ENCODE measurements at places on chromosomes 6 and 20.

DNA sequence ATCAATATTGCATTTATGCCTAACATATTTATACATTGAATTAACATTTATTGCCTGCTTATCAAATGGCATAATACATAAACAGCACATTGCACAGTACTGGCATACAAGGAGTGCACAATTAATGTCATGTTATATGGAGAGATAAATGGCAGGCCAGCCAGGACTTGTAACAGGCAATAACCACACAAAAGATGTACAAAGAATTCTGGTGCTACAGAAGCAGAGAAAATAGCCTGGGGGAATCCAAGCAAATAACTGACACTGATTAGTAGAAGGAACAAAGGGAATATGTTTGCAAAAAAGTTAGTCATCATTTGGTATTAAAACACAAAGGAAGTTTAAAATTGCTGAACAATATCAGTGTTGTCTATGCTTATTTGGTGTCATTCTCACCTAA is 27.3 kb downstream of the COL21A1 start:
- no peak for DNase-seq

GRCh38 chr6:127586372-127586771 is 9.4 kb downstream of the C6orf58 start:
- no peak for DNase-seq

DNA sequence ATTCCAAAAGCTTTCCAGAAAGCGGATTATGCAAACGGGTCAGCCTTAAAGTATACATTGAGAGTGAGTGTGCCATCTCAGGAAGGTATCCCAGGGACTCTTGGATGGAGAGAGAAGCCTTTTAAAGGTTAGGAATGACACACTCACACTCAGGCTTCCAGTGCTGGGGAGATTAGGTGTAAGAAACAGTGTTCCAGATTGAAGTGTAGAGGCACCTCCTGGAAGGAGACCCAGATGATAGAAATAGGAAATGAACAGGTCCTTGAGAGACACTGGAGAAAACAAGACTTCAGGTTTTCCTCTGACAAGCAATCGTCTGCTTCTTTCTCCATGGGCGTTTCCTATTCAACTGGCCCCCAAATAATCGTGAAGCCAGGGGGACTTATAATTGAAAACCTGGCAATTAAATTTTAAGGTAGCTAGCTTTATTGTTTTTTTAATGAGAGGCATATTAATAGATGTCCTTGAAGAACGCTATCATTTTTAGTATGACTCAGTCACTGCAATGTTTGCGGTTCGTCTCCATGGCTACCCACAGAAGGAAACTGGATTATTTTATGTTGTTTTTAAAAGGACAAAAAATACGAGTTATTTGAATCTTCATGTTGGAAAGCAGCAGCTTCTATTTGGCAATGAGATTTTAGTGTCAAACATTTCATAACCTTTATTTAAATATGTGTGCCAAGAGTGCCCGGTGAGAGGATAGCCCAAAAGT is 85.3 kb downstream of the TRMT6 start:
- DNase-seq = no peak

DNA sequence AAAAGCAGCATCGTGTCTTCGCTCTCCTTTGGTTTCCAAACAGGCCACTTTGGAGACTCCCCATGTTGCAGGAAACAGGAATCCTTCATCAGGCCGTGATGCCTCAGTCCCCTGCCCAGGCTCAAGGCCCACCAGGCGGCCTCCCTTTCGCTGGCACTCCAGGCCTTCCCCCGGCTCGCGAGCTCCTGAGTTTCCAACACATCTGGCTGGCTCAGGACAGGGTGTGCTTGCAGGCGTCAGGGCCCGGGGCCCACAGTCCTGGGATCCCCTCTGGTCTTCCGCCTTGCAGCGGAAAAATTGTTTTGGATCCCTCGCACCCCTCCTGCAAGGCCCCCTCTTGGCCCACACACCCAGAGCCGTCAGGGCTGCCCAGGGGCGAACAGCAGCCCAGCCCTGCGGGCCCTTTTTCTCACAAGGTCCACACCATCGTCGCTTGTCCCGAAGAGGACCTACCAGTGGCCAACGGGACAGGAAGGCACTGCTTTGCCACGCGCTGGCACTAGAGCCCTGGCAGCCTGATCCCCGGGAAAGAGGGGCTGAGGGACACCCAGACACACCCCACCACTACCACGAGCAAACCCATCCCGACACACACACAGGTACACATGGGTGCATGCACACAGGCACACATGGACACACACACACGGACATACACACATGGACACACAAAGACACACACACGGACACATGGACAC is 1930.9 kb upstream of the DEFB115 start:
- DNase-seq = no peak

DNA sequence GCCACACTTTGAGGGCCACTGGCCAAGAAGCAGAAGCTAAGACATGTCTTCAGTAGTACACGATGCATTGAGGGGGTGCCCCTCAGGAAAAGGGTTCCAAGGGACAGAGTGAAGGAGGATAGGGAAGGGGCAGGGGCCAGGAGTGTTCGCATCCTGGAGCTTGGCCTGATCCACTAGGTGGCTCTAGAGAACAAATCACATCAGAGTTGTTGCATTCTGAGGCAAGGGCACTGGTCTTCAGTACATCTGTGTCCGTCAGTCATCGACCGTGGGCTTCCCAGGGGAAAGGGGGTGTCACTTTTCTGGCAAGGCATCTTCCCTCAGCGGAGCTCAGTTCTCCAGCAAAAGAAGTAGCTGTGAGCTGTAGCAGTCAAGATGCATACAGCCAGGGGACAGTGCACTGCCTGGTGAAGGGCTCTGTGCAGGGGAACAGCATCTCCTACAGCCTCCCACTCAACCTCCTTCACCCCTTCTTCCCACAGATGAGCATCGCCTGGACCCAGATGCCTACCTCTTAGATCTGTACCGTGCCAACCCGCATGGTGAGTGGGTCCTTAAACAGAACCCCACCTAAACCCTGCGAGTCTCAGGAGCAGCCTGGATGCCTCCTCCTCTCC is 47.8 kb downstream of the ARHGAP40 start:
- peak; percentile 68 for DNase-seq

GRCh38 chr6:106799031-106799894 is 169.9 kb downstream of the QRSL1 start:
- DNase-seq = no peak

DNA sequence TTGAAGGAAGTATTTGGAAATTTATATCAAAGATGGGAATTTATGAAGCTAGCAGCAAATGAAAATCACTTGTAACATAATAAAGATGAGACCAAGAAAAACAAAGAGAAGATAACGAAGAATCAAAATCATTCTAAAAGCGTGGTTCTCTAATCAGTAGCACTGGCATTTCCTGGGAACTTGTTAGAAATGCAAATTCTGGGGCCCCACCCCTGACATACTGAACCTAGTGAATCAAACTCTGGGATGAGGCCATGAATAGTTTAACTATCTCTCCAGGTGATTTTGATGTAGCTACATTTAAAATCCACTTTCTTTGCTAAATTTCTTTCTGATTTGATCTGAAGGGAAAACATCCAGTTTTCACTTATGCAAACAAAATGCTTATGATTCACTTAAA is 1075.6 kb downstream of the HACE1 start:
- DNase-seq = no peak

- no peak for DNase-seq
Observed at GRCh38 chr6:10463491-10464481, 48.9 kb upstream of the TFAP2A start.

- no peak for DNase-seq
Observed at GRCh38 chr6:13355043-13355945, 27.0 kb upstream of the TBC1D7 start.

DNA sequence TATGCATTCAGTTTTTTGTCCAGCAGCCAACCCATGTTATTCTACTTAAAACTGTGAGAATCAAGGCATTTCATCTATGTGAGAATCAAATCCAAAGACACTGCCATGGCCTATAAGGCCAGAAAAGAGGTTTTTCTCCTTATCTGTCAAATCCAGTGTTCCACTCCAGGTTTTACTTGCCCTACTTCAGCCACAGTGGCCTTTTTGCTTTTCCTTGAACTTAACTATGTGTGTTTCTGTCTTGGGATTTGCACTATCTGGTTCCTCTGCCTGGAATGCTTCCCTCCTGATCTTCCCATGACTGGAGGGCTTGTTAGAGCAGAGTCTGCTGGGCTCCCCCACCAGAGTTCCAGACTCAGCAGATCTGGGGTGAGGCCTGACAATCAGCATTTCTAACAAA is 113.1 kb upstream of the DOK5 start:
- no peak for DNase-seq

DNA sequence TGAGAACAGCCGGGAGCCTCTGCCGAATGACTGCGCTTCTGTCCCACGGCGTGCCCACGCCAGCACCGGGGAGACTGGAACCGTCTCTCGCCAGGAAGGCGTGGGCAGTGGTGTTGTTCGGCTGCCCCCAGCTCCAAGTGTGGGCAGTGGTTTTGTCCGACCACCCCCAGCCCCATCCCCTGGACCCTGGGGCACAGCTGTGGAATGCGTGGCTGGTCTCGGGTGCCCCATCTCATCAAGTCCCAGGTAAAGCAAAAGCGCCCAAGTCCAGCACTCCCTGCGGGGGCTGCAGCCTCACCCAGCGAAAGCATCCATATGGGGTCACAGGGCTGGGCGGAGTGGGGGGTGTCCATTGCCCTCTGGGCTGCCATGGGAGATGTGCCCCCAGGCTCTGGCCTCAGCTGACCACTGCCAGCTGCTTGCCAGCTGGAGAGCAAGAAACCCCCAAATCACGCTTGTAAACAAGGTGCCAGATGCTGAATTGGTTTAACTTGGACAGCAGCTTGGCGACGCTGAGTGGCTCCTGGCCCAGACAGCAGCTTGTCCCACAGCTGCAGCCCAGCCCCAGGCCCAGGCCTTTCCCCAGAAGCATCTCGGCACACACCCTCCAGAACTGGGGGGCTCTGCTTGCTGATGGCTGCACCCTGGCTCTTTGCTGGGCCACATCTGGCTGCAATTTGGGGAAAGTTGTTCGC is 4.5 kb downstream of the CABLES2 start:
- no peak for DNase-seq

DNA sequence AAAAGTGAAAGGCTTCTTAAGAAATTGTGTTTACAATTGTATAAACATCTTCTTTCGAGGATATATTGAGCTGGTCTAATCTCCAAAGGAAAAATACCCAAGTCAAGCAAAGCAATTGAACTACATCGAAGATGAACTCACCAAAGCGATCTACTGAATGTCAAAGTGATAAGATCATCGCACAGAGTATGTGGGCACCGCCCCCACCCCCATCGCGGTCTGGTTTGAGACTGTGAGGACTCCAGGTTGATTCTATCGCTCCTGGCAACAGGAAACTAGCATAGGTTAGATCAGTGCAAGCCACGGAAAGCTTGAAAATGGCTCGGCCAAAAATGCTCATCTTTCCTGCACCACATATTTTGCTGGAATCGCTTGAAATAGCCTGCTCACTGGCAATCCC is 133.2 kb upstream of the RPS6KA2 start:
- no peak for DNase-seq

- DNase-seq = no peak
Observed at GRCh38 chr6:25655723-25656122, 3.7 kb downstream of the SCGN start.

GRCh38 chr6:150881911-150882481 is 16.5 kb downstream of the MTHFD1L start:
- no peak for DNase-seq

DNA sequence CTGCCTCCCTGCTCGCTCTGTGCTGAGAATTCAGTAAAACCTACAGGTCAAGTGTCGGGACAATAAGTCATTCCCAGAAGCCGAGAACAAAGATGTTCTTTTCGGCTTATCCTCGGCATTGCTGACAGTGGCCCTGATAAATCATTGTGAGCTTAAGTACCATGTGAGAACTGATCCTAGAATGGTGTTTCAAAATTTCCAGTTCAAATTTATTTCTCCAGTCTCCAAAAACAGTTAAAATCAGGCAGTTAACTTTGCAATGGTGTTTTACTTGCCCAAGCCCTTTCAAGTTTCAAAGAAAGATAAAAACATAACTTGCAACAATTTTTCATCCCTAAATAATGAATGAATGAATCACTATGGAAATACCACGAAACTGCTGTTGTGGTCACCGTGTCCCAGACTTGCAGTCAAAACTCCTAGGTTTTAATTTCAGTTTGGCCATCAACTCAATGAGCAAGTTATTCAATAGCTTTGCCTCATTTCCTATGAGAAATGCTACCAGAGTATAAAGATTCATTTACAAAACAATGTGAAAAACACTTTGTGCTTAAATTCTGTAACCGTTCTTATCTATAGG is 4.3 kb downstream of the ATP5F1E start:
- no peak for DNase-seq

DNA sequence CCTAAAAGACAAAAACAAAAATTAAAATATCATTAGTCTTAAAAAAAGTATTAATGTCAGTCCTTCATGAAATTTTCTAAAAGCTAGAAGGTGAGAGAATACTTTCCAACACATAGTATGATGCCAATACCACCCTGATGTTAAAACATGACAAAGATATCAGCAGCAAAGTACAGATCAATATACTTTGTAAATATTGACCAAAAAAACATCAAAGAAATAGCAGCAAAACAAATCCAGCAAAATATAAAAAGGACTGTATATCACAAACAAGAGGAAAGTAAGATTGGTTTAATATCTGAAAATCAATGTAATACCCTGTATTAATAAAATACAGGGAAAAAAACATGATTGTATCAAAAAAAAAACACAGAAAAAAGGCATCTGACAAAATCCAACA is 51.4 kb downstream of the TASP1 start:
- no peak for DNase-seq

GRCh38 chr6:144349690-144350527 is 64.8 kb downstream of the UTRN start:
- DNase-seq = no peak

- no peak for DNase-seq
Observed at GRCh38 chr20:60817891-60818290, 434.2 kb upstream of the CDH4 start.

DNA sequence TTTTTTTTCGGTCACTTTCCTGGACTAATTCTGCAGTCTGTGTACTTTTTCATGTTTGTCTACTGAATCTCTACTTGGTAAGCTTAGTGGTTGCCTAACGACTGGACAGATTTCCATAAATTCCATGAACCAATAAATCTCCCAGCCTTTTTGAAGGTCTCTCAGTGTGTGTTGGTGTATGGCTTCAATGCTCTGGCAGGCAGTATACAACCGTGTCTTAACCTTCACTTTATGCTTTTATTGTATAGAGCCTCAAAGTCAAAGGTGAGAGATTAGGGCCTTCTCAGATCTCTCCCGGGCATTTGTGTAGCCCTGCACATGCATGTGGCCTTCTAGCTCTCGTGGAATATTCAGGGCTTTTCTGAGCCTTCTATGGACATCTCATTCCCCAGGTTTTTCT is 14.3 kb upstream of the CMTR1 start:
- no peak for DNase-seq

Measured in SK-N-DZ (cell line).